ENCODE measurements at places on chromosomes 2 and 18.

- no peak for DNase-seq
These were observed 431.3 kb downstream of the CMPK2 start for GRCh38 chr2:6434438-6434837.

- peak; percentile 33 for DNase-seq
These were observed 1019.6 kb upstream of the PIK3C3 start for GRCh38 chr18:40935423-40935822.

- DNase-seq, result no peak
These were observed 130.1 kb upstream of the CDH20 start for GRCh38 chr18:61203151-61203550.

GRCh38 chr2:164754157-164755093 is 87.2 kb downstream of the COBLL1 start:
- peak; percentile 12 for DNase-seq

DNA sequence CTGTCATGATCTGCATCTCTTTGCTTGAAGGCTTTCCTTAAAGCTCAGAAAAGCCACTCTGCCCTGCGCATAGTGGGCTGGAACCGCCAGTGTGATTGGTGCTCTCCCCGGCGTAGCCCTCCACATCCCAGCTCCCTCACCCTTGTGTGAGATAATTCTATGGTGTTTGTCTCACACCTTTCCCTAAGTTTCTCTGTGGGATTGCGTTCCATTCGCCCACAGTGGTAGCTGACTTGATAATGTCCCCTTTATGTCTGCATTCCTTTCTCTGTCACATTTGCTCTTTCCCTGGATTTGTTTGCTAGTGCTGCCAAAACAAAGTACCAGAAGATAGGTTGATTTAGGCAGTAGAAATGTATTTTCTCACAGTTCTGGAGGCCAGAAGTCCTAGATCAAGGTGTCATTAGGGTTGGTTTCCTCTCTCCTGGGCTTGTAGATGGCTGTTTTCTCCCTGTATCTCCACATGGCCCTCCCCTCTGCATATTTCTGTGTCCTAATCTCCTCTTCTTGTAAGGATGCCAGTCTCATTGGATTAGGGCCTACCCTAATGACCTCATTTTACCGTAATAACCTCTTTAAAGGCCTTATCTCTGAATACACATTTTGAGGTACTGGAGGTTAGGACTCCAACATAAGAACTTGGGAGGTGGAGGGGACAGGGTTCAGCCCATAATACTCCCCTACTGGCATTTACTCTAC is 7.4 kb upstream of the TMEM87B start:
- no peak for DNase-seq
